Activated T-helper 1 cell treated with Interleukin-2 at 50 U/mL for 16 hours (primary cell): ENCODE measurements at places on chromosomes 3 and 15.
A peak's percentile ranks its signal among the peaks of the same experiment; 100 is the strongest.

- no peak for DNase-seq
These were observed 44.8 kb downstream of the KBTBD12 start for GRCh38 chr3:127959873-127960272.

DNA sequence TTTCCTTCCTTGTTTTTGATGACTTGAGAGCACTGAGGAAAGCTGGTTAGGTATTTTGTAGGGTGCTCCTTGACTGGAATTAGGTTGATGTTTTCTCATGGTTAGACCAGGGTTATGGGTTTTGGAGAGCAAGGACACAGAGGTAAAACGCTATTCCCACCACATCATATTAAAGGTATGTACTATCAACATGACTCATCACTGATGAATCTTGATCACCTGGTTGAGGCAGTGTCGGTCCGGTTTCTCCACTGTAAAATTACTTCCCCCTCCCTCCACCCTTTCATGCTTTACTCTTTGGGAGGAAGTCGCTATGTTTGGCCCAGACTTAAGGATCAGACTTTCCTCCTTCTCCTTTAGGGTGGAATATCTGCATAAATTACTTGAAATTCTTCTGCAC, 201.6 kb downstream of the EDEM1 start:
- no peak for DNase-seq

DNA sequence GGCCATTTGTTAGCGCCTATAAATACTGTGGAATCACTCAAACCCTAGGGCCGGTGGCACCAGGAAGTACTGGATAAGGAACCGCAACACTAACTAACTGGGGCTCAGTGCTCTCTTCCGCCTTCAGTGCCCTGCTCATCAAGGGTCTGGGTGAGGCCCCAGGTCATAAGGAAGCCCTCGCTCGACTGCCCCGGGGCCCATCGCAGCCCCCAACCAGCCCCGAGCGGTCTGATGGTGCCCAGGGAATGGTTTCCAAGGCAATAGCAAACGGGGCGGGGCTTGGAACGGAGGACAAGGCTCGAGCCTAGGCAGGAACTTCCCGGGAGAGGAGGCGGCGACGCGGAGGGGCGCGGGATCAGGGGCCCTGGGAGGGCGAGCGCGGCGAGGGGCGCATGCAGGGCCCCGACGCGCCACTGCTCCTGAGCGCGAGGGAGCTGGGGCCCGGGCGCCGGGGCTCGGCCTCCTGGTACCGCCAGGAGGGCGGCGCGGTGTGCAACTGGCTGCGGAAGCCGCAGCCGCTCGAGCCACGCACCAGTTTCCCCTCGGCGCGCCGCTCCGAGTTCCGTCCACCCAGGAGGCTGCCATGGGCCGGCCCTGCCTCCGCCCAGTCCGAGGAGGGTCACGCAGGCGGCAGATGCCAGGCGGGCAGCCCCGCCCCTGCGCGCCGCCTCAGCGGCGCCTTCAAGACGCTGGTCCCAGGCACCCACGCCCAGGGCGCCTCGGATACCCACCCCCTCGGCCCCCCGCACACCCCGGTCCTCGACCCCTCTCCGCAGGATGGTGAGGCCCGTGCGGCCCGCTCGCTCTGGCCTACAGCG, at the start of gene TTLL3:
TSS of gene TTLL3 (plus strand) at position 648 of the 818 bp plus-strand sequence. CDS start 400 bp downstream, outside the sequence.
- DNase-seq = peak; percentile 24

DNA sequence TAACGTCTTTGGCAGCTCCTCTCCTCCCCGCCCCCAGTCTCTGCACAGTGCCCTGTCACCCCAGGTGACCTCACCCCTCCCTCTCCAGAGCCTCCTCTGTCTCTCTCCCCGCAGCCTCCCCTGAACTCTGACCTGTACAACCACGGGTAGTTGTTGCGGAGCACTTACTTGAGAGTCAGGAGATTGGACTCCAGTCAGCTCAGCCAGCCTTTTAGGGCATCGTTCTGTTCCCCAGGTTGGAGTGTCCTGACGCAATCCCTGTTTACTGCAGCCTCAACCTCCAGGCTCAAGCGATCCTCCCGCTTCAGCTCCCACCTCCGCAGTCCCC, 177.7 kb downstream of the UACA start:
- no peak for DNase-seq

- DNase-seq = no peak
These were observed 3.4 kb downstream of the UROC1 start for GRCh38 chr3:126514161-126514560.

GRCh38 chr3:150721285-150722130, 17.8 kb upstream of the ERICH6 start:
- DNase-seq = no peak

GRCh38 chr3:138907539-138907938, 39.4 kb downstream of the FOXL2 start:
- DNase-seq = no peak

DNA sequence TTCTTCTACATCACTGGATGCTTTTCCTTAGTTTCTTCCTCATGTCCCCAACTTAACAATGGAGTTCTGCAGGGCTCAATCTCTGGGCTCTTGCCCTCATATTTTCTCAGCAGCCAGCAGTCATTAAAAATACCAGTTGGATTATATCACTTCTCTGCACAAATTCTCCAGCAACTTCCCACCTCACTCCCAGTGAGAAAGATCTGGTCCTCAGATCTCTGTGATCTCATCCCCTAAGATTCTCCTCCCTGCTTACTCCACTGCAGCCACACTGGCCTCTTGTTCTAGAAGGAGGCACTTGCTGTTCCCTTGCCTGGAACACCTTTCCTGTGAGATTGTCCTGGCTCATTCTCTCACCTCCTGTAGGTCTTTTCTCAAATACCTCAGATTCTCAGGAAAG, 6.1 kb downstream of the ERICH6 start:
- DNase-seq = no peak

- no peak for DNase-seq
These were observed 450.2 kb upstream of the WNT5A start for GRCh38 chr3:55937301-55937700.

DNA sequence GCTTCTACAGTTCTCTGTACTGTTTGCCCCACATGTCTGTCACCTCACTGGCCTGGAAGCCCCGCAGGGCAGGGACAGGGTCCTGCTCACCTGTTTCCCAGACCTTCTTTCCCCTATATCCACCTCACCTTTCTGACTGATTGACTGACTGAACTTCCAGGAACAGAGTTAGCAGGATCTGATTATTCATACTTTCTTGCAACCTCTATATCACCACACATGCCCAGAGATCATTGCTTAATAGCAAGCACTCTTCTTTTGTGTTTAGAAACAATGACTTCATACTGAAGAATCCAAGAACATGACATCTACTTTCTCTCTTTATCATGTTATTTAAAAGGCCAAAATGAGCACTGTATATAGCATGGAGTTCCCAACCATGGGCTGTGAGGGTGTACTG, 18.0 kb upstream of the CLEC3B start:
- DNase-seq = no peak

GRCh38 chr3:31831591-31831990, 149.5 kb downstream of the OSBPL10 start:
- no peak for DNase-seq

GRCh38 chr3:127486321-127486944, 104.1 kb downstream of the TPRA1 start:
- no peak for DNase-seq

DNA sequence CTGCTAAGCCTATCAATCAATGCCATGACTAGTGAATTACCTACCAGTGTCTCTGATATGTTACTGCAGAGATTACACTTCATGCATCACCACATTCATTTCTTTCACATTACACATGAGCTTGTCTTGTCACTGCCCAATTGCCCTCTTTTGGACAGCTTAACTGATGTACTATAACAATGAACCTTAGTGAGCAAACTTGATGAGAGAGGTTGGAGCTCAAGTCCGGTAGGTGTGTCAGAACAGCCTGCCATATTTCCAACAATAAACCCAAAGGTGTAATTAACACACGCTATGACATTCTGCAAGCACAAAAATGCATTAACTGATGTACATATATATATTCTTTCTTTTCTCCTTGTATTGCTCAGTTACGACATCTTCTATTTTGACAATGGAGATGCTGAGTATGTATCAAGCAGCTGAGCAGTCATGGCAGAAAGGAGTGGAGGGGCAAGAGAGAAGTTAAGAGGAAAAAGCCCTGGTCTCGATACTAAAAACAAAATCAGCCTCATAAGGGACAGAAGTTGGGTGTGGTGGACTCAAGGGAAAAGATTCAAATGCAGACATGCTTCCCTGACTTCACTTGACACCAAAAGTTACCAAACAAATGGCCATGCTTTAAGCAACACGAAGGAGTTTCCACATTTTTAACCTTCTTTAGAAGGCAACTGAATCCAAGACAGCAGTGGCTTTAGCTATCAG, 538.2 kb downstream of the FOXP1 start:
- DNase-seq = no peak

- DNase-seq = no peak
These were observed 1298.5 kb downstream of the ROBO2 start for GRCh38 chr3:78338405-78338804.

DNA sequence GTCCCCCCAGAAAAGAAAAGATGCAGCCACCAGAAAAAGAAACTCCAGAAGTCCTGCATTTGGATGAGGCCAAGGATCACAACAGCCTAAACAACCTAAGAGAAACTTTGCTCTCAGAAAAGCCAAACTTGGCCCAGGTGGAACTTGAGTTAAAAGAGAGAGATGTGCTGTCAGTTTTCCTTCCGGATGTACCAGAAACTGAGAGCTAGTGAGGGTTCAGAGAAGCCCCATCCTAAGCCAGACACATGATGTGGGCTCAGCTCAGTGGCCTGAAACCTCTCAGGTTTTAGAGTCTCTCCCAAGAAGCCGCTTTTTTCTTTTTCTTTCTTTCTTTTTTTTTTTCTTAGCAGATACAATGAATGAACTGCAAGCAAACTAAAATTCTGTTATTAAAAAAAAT, 7.8 kb downstream of the SLC51B start:
- no peak for DNase-seq

DNA sequence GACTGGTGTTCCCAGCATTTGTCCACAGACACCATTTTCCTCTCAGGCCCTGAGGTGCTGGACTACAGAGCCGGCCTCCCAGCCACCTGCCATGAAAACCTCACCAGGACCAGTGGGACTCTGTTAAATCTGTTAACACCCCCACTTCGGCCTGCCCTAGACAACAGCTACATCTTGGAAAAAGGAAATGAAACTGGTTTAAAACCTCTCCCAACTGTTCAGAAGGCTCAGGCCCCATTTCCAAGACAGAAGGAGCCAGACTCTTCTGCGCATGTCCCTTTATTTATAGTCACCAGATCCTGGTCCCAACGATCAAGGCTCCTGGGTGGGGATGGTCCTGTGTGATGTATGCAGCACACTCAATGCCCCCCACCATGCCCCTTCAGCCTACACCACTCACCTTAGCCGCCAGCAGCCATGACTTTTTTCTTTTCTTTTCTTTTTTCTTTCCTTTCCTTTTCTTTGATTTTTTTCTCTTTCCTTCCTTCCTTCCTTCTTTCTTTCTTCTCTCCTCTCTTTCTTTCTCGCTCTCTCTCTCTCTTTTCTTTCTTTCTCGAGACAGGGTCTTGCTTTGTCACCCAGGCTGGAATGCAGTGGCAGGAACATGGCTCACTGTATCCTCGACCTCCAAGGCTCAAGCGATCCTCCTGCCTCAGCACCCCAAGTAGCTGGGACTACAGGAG, 25.5 kb upstream of the FLNB start:
- no peak for DNase-seq

DNA sequence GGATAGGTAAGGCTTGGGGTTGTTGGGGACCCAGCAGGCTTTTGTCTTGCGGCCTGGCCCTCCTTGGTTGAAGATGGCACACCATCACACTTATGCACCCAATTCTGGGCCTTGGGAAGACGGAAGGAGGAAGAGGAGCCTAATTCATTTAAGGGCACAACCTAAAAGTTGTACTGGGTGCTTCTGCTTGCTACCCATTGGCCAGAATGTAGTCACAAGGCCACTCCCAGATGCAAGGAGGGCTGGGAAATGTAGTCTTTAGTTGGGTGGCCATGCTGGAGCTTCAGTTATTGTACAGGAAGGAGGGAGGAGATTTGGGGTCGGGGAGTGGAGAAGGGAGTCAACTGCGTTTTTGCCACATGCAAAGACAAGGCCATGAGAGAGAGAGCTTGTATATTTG, 109.2 kb downstream of the TMEM266 start:
- DNase-seq = no peak
